Omental fat pad (tissue), 4 donors: ENCODE measurements at places on chromosomes 1 and 21. TPM values are rescaled to one million over a fixed set of nuclear protein-coding genes. Genes with fewer than 3 reads are reported as not detected.

DNA sequence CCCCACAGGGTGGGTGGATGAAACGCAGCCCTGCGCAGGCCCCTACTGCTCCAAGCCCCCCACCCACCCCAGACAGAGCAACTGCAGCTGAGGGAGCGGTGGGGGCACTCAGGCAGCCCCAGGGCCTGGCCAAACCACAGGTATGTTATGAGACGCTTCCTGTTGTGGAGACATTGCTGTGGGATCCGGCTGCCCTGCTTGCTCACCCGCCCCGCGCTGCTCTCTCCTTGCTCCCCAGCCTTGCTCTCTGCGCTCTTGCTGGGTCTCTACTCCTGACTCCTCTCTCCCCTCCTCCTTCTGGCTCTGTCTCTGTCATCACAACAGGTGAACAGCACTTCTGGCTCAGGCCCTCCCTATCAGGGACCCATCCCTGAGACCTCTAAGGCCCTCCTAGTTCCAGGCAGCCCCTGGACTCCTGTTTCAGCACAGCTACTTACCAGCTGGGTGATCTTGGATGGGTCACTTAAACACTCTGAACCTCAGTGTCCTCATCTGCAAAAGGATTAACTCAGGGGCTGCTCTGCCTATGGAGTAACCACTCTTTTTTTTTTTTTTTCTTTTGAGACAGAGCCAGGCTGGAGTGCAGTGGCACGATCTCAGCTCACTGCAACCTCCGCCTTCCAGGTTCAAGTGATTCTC, 15.9 kb downstream of the COL8A2 start:
- DNase-seq: no peak

DNA sequence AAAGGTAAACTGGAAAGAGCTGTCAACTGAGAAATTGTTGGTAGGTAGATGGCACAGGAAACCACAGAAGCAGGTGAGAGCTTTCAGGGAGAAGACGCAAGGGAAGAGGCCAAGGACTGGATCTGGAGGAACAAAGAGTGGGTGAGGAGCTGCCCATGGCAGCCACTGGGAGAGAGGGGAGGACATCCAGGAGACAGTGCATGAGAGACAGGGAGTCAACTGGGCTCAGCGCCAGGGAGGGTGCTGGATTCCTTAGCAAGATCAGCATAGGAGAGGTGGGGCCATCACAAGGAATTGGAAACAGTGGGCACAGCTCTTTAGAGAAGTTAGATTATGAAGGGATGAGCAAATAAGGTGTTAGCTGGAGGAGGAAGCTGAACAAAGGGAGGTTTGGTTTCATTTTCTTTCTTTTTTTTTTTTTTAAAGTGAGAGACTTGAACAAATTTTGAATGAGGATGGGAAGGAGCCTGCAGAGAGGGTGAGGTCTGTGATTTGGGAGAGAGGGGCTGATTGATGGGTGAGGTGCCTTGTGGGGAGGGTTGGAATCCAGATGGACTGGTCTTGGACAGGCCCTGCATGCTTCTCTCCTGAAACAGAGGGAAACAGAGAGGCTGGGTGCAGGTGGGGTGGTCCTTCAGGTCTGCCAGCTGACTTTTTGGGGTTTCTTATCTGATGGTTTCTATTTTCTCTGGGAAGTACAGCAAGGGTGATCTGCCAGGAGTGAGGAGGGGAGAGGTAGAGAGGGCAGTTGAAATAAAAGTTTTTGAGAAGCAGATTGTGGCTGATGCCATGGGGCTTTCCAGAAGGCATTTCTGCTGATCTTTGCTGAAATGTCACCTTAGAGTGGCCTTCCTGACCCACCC, 5.4 kb downstream of the CYP4B1 start:
- DNase-seq: no peak

DNA sequence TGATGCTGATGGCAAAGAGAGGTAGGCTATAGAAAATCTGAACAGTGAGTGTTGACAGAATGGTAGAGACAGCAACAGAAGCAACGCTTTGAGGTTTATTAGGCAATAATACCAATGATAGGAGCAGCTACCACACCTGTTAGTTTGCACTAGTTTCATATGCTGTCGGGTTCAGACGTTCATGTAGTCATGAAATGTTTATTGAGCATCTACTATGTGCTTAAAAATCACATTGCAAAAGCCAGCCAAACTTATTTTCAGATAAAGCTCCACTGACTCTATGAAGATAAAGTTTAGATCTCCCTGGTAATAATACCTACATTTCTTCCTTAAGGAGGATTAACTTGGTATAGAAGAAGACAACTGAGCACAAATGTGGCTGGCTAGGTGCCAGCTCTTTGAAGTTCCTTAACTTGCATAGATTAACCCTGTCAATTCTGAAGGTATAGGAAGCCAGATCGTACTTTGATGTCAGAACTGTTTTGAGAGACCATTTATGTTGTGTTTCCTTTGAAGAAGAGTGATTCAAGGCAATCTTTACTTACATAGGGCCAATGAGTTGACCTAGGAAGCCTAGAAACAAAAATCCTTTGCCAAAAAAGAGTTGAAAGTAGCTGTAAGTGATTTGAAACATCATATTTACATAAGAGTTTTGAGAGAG, 71.5 kb downstream of the DISP1 start:
- DNase-seq: no peak

- no peak for DNase-seq
These were observed 9.8 kb downstream of the RGS8 start for GRCh38 chr1:182674346-182675246.

DNA sequence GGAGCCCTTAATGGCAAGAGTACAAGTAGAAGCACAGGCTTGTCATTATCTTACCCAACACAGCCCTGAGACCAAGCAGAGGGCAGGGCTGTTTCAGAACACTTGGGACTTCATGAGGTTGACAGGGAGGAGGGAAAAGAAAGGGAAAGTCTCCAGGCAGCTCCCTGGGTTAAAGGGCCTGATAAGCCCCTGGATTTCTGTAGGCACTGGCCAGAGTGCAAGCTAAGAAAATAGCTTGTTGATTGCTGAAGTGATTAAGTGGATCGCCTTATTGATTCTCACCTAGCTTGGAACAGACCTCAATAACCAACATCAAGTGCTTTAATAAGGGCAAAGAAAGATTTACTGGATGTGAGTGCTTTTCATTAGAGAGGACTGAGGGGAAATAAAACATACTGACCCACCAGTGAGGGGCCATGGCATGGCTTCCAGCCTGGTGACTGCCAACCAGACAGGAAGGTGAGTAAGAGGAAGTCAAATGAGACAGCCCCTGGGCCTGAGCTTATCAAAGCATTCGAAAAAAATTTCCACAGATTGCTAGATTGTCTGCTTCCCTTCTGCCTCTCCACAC, 121.4 kb upstream of the NFIA start:
- no peak for DNase-seq

- DNase-seq: no peak
These were observed 1.1 kb upstream of the EPHA2 start for GRCh38 chr1:16156848-16157495.

GRCh38 chr1:173415905-173416450, 61.2 kb upstream of the PRDX6 start:
- no peak for DNase-seq

DNA sequence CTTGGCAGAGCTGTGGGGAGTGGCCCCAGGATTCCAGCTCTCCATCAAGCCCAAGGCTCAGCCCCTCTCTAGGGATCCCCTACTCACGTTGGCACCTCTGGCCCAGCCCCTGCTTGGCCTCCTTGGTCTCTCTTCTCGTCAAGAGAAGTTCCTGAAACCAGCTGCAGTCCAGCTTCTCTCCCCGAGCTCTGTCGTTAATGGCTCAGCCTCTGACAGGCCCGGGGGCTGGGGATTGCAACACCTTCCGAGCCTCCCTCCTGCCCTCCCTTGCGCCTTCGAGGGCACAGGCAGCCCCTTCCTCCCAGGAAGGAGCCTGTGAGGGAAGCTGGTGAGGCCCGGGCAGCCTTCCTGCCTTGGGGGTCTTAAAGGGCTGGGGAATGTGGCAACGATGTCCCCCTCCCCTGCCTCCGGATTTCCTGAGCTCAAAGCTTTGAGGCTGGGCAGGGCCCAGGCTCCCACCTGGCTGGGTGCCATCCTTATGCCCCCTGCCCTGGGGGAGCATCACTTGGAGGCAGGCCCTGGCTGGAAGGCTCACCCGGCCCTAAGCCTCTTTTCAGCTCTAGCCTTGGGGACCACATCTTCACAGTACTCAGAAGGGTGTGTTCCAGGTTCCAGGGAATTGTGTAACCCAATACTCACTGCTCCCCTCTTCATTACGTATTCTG, at the start of gene CSF3R:
TSS of gene CSF3R (minus strand) at position 190 of the 665 bp plus-strand sequence. CDS start 3,417 bp downstream, outside the sequence.
- no peak for DNase-seq

DNA sequence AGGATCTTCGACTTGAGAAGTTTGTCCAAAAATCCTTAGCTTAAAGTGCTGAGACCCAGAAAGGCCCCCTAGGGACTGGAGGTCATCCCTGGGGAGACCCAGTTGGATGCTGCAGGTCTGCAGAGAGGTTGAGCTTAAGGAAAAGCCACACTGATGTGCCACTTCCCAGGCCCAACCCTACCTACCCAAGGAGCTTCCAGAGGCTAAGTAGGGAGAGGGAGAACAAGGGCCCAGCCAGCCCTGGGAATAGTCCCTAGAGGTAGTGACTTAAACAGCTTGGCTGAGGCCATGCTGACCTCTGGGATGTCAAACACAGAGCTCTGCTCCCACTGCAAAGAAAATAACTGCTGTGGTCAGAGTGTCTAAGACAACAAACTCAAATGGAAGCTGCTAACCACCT, 693.7 kb downstream of the MATN1 start:
- no peak for DNase-seq

- no peak for DNase-seq
These were observed 103.3 kb downstream of the RABGAP1L start for GRCh38 chr1:174262349-174263241.

DNA sequence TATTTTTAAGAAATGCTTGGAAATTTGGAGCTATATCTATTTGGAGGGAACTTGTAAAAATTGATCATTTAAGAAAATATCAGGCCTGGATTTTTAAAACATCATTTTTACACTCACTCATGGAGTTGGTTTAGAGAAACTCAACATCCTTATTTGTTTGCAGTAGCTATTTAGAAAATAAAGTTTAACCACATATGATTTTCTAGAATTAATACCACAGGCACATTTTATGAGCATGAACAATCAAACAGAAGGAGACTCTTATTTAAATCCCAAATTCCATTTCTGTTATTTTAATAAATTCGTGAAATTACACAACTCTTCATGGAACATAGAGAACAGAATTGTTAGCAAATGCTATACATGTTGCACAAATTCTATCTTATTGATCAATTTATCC, 3.2 kb downstream of the CDKN2C start:
- DNase-seq: no peak

DNA sequence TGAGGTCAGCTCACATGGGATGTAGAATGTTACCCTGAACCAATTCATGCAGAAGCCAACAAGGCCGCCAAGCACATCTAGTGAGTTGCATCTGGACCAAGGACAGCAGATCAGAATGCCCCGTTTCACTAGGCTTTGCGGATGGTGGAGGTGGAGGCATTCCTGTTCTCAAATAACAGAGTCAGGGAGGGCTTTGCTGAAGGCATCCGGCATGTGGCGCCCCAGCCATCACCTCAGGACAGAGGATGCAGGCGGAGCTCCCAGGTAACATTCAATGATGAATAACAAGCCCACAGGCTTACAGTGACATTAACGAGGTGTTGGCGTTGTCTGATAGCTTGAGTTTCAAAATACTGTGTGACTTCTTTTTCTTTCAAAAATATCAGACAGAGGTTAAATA, 476.2 kb downstream of the CAMTA1 start:
- no peak for DNase-seq

GRCh38 chr1:116257341-116257767, 115.7 kb upstream of the ATP1A1 start:
- no peak for DNase-seq

- DNase-seq: no peak
These were observed 36.1 kb downstream of the SLX9 start for GRCh38 chr21:44975720-44976555.

GRCh38 chr1:216499581-216500272, 76.5 kb upstream of the USH2A start:
- DNase-seq: no peak

- DNase-seq: no peak
These were observed 988 bp downstream of the SLC35A3 start for GRCh38 chr1:99970713-99971255.

GRCh38 chr1:197989058-197989457, 71.9 kb downstream of the LHX9 start:
- DNase-seq: no peak

DNA sequence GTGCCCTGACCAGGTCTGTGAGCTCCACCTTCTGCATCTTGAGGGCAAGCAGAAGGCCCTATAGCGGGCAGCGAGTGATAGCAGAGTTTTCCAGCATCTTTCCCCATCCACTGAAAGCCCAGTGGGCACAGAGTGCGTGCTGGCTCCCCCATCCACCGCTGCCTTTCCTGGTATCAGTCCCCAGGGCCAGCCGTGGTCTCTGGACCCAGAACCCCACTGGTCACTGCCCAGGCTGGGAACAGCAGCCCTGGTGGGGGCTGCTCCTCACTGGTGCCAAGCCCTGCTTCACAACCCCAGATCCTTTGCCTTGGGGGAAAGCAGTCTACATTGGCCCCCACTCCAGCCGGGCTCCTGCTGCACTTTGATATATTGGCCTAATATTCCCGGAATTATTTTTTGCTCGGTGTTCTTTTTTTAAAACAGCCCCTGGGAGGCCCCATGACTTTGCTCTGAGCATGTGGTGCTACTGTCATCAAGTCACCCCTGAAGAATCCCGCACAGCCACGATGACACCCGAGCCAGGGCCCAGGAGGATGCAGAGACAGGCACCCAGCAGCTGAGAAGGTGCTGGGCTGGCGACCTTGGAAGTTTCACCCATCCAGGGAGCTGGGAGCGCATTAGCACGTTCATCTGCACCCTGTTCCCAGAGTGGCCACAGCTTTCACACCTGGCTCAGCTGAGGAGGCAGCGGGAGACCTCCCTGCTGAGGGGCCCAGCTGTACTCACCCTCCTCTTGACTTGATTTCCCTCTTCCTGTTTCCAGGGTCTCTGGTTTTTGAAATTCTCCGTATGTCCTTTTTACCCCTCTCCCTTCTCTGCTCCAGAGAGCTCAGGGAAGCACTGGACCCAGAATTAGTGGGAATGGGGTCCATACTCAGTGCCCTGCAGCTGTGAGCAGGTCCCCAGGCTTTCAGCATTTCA, 56.9 kb downstream of the KLHDC7A start:
- no peak for DNase-seq

GRCh38 chr1:201264072-201264471, 19.2 kb upstream of the PKP1 start:
- DNase-seq: no peak

- DNase-seq: no peak
These were observed 105.9 kb downstream of the ETS2 start for GRCh38 chr21:38911484-38912101.

DNA sequence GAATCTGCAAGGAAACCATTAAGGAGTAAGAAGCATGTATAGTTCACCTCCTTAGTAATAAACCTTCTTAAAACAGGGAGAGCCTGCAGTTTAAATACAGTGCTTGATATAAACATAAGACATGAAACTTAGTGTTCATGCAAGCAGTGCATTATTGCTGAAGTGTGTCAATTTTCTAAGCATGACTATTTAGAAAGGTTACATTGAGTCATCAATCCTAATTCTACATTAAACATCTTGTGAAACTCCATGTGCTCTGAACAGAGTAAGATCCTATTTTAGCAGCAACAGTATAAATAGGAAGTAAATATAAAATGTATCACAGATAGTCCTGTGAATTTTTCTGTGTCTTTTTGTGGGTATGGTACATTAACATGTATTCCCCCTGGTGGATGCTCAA, 135.5 kb downstream of the ESRRG start:
- no peak for DNase-seq

GREM2 gene
- total RNA-seq: 0.36 TPM

TRIM67 gene
- total RNA-seq: 0.06 TPM

C1orf146 gene
- total RNA-seq: not detected

LCE1C gene
- total RNA-seq: not detected

AADACL4 gene
- not detected for total RNA-seq

EXTL1 gene
- 0.65 TPM for total RNA-seq

E2F2 gene
- total RNA-seq: 0.32 TPM

USH2A gene
- total RNA-seq: not detected

CGN gene
- total RNA-seq: 5.6 TPM

OPRD1 gene
- total RNA-seq: not detected
